Transverse colon (tissue), 4 donors: ENCODE measurements at places on chromosomes 4 and X. TPM values are rescaled to one million over a fixed set of nuclear protein-coding genes. Genes with fewer than 3 reads are reported as not detected.

Gene PQBP1
- 21.7 TPM for total RNA-seq

Gene HGFAC
- not detected for total RNA-seq

Gene RPL9
- total RNA-seq: 776 TPM

Gene SSX4B
- total RNA-seq: not detected

Gene NOP14
- total RNA-seq: 15.6 TPM

Gene ZFP92
- 0.64 TPM for total RNA-seq
